ENCODE measurements at places on chromosomes 11 and 22.

GRCh38 chr11:97622795-97623194 is 1233.0 kb downstream of the JRKL start:
- no peak for DNase-seq

GRCh38 chr22:50696799-50697561 is 24.4 kb downstream of the SHANK3 start:
- peak; percentile 12 for DNase-seq

- no peak for DNase-seq
Measured at GRCh38 chr11:59403546-59403945, 22.7 kb downstream of the OR5A2 start.

GRCh38 chr22:44337678-44338004 is 24.9 kb upstream of the SHISAL1 start:
- peak; percentile 57 for DNase-seq
